Activated CD4-positive, alpha-beta T cell treated with anti-CD3 and anti-CD28 coated beads, Interleukin-2, amount 50 U/mL, for 4 hours (primary cell): ENCODE measurements at places on chromosomes 2 and 18.

- DNase-seq, result no peak
These were observed 119.0 kb upstream of the SYT4 start for GRCh38 chr18:43396266-43396665.

DNA sequence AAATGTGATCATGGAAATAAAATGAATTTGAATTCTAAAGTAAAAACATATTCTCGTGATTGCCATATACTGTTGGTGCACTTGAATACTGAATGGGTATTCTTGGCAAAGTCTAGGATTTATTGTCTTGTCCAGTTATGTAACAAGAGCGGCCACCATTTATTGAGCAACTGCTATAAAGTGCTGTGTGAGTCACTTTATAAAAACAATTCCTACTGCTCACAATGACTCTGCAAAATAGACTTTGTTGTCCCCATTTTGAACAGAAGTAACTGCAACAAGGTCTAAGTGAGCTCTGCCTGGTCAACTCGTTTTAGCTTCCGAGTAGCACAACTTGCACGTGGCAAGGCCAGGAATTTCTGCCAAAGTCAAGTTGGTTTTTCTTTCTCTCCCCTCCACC lies 995.6 kb upstream of the FANCL start:
- DNase-seq, result no peak

DNA sequence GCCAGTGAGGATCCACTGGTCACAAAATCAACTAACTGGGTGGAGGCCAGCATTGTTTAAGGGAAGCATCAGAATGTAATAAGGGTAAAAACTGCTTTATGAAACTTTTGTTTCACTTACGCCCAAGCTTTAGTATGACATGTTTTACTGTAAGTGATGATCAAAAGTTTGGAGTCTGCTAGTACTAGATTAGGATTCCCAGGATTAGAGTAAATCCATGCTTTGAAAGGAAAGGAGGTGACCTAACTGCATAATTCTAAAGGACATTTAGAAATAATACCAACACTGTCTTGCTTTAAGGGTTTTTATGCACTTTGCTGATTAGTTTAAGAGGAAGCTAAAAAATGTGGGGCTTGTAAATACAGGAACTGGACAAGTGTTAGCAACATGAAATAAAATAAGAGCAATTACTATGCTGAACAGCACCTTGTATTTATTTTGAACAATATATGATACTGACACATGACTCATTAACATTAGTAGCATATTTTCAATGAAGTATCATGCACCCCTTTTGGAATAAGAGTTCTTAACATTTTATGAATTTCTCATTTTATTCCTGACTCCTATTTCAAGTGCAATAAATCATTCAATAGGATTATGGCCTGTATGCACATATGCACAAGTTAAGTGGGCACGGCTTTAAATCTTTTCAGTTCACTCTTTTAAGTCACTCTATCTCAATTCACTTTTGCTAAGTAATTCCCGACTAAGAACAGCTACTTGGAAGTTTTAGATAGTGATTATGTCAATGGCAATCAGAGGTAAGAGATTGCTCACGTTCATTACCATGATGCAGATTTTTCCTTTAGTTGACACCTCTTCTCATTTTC lies 62.5 kb downstream of the STK39 start:
- DNase-seq, result no peak

GRCh38 chr18:7902399-7902839 lies 335.3 kb downstream of the PTPRM start:
- DNase-seq, result no peak

DNA sequence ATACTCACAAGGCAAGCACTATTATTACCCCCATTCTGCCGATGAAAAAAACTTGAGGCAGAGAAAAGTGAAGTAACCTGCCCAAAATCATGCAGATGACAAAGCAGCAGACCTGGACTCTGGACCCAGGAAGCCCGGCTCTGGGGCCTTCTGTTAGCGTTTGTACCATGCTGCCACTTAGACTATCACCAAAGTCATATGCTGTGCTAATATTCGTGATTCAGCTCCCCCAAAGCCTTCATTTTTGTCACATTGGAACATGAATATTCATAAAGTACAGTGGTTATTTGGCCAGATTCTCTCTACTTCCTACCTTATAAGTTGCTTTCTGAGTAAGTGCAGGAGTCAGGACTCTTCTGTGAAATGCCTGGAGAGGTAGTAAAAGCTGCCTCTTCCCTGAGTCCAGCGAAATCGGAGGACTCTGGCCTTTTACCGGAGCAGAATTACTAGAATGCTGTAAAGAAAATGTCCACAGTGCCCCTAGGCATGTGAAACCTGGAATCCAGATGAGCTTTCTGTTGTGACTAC lies 86.7 kb downstream of the FTCDNL1 start:
- DNase-seq, result no peak

- DNase-seq, result no peak
These were observed 287.3 kb upstream of the SETBP1 start for GRCh38 chr18:44393406-44393805.

- no peak for DNase-seq
These were observed 19.0 kb downstream of the SLC66A3 start for GRCh38 chr2:11174222-11174621.

GRCh38 chr2:8239531-8240088 lies 442.2 kb upstream of the ID2 start:
- DNase-seq, result no peak

GRCh38 chr2:17934721-17935120 lies 56.3 kb downstream of the KCNS3 start:
- no peak for DNase-seq

DNA sequence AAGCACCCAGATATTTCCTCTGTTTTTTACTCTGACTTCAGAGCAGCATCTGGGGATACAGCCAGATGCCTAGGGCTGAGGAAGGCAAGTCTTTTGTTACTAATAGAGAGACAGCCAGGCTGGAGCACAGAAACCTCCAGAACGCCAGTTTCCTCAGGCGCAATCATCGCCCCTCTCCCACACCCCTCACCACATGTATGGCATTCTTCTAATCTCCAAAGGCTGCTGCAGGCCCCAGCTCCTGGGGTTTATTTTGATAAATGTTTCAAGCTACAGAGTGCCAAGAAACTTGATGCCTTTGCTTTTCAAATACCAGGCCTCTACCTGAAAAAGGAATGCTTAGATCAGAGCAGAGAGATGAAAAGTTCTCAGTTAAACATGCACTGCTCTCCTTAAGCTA lies 283.6 kb downstream of the RBM43 start:
- no peak for DNase-seq

- no peak for DNase-seq
These were observed 215.6 kb downstream of the MTX2 start for GRCh38 chr2:176484838-176485237.

DNA sequence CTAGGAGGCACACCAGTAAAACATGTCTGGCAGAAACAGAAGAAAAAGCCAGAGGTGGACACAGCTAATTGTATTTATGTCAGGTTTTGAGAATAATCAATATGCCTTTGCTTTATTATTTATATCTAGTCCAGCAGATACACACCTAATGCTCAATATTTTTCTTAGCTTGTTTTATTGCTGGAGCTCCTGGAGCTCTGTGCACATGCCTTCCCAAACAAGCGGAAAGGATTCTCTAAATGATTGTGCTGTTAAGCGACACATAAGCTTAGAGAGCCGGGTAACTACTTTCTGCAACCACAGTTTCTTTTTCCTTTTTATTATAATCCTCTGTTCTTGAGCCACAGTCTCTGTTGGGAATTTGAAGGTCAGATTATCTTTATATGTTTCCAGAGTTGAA lies 177.3 kb upstream of the ST6GAL2 start:
- no peak for DNase-seq

GRCh38 chr2:15243762-15244161 lies 317.4 kb downstream of the NBAS start:
- DNase-seq, result no peak

- DNase-seq, result no peak
These were observed 181.2 kb downstream of the ATAD2B start for GRCh38 chr2:23745726-23746105.

GRCh38 chr2:175062787-175063585 lies 57.8 kb upstream of the CHN1 start:
- no peak for DNase-seq

DNA sequence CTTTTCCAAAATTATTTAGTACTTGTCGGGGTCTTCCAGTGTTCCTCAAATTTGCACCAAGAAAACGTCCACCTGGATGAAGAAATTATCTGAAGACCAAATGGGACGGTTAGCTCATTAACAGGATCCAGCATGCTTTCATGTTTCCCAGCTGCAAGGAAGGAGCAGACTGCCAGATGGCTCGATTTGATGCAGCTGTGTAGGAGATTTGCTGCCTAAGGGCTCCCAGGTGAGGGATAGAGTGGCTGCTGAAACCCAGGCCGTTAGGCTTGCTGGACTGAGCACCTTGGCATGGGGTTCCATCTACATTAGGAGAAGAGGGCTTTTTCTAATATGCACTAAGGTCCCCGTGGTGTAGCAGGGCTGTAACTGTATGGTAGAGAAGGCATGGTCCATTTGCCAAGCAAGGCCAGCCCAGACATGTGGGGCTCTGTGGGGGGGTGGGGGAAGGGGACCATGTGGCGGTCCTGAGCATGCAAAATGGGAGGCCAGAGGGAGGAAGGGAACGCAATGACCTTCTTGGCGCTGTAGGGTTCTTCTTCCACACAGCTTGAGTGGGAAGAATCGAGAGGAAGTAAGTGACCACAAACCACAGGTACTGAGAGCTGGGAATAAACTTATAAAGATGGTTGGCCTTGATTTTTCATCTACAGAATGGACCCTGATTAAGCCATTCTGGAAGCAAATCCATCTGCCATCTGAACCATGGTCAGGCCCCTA lies 144.0 kb downstream of the TMEM163 start:
- no peak for DNase-seq

GRCh38 chr2:128169497-128169896 lies 78.5 kb downstream of the UGGT1 start:
- no peak for DNase-seq

- no peak for DNase-seq
These were observed 105.5 kb upstream of the DTNA start for GRCh38 chr18:34604591-34604990.

DNA sequence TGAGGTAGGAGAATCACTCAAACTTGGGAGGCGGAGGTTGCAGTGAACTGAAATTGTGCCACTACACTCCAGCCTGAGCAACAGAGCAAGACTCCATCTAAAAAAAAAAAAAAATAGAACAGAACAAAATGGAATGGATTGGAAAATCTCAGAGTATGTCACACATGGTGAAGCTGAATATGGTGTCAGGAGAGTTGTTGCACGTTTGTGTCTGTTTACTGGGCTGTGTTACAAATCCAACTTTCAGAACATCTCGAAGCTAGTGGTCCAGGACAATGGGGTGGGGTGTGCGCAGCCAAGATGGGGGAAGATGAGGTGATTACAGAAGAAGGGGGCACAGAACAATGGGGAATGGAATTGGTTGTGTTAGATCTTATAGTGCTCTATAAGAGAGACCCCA lies 17.6 kb downstream of the SAG start:
- DNase-seq, result no peak

GRCh38 chr2:127608061-127609030 lies 37.6 kb upstream of the GPR17 start:
- no peak for DNase-seq

DNA sequence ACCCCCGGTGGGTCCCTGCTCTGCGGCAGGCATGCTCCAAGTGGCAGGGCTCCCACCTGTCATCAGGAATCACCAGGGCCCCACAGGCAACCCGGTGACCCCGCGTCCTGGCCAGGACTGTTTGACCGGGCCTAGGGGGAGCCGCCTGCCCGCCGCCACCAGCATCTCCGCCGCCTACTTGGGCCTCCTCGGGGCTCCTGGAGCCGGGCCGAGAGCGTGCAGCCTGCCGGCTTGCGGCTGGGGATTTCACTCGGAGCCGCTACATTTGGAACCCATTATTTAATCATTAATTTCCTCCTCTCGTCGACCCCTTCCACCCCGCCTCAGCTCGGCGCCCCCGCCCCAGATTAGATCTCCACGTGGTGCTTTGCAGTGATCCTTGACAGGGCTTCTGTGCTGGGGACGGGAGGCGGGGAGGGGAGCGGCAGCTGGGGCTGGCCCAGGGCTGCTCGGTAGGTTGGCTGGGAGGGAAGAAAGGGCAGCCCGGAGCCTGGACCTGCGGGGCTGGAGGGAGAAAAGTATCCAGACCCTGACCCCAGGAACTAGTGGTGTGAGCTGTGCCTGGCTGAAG lies 295.4 kb downstream of the CYP26B1 start:
- no peak for DNase-seq
